ENCODE measurements at places on chromosomes 2 and 18.

GRCh38 chr18:61335684-61336555, 2.7 kb downstream of the CDH20 start:
- DNase-seq: no peak

DNA sequence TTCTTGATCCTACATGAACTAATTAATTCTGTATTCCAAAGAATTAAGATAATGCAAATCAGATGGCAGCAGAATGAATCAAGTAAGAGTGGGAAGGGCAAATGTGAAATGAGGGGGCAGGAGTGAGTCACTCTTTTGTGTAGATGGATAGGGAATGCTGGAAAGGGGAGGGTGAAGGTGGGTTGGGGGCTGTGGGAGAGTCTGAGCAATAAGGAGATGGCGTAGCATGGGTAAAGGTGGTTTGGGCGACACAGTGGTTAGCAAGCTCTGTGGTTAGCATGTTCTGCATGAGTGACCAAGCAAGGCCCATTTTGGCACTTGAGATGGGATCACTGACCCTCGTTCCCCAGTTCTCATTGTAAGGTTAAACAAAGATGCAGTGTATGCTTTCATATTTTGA, 20.4 kb downstream of the GPD2 start:
- DNase-seq: no peak

DNA sequence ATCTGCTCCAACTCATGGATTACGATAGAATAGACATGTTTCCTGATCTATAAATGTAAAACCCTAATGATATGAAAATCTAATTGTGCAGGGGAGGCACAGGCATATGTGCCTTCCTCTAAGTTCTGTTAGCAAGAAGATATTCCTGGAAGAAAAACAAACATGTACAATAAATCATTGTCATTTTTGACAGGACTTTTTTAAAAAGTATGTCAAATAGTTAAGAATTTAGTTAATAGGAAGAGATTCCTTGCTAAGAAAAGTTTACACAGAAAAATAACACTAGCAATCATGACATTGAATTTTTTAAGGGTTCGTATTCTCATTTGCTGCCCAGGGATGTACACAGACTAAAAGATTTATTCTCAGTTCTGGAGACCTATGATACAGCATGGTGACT, 15.3 kb upstream of the CREB1 start:
- DNase-seq: no peak

DNA sequence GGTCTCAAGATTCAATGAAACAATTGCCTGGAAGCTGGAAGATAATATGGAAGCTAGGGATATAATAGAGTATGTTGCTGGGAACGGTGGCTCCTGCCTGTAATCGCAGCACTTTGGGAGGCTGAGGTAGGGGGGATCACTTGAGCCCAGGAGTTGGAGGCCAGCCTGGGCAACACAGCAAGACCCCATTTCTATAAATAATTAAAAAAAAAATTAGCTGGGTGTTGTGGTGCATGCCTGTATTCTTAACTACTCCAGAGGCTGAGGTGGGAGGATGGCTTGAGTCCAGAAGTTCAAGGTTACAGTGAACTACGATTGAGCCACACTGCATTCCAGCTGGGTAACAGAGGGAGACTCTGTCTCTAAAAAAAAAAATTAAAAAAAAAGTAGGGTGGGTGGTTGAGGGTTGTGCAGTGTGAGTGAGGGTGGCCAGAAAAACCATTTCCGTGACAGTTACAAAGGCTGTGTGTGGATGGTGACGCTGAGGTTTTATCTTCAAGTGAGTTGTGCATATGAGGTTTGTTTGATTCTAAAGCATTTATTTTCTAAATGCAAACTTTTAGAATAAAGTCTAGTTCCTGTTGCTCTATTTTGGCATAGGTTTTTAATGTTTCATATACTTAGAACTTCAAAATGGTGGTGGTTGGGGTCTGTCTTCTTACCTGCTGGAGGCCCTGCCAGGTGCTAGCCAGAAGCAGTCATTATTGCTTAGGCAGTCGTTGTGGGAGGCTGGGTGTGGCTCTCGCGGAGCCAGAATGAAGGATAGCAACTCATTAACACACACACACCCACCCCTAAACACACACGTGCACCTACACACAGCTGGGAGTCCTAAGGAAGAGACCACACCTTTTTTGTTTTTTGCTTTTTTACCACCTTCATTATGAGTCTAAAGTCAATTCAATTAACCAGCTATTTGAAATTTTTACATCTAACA, 4.7 kb upstream of the IL1R2 start:
- DNase-seq: peak; percentile 38

DNA sequence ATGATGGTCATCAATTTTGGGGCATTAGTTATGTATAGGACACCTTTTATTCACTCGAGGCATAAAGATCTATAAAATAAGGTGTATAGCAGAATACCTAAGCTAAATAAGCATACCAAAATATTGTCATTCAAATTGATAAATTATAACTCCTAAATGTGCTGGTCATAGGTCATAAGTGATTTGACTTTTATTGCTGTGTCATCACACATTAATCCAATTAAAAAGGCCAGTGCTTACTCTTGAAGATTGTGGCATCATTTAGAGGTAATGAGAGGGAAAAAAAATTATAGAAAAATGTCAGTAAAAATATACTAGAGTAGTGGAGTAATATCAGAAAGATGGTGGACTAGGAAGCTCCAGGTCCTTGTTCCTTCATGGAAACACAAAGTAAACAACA, 346.9 kb upstream of the LRRTM1 start:
- no peak for DNase-seq

DNA sequence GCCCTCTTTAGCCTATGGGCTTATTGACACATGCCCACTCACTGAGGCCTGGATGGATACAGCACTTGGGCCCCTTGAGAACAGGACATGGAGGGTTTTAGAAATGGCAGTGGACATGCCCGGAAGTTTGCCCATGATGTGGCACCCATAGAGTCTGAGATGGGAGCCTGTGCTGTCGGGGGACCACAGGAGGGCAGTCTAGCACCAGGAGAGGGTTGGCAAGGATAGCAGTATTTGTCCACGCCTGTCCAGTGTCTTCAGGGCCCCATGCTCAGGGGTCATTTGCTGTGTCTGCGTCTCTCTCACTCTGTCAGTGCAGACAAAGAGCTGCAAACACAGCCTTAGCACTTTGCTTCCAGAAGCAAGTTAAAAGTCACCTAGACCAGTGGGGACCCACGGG, 48.7 kb downstream of the IL1RL2 start:
- no peak for DNase-seq

DNA sequence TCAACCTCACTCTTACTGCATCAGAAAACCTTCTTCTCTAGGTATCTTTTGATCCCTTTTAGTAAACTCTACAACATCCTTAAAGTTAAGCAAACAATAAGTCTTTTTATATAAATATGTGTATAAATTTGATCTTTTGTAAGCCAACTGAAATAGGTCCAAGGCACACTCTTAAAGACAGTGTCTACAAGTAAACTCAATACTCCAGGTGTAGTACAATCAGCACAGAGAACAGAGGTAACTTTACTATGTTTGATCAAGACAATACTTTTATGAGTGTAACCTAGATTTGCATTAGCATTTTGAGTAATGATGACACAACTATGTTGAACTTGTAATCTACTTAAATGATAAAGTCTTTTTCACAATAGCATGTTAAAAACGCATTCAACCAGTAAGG, 593.1 kb upstream of the CHAC2 start:
- no peak for DNase-seq

- DNase-seq: no peak
Observed at GRCh38 chr18:23682472-23682871, 6.8 kb upstream of the LAMA3 start.

DNA sequence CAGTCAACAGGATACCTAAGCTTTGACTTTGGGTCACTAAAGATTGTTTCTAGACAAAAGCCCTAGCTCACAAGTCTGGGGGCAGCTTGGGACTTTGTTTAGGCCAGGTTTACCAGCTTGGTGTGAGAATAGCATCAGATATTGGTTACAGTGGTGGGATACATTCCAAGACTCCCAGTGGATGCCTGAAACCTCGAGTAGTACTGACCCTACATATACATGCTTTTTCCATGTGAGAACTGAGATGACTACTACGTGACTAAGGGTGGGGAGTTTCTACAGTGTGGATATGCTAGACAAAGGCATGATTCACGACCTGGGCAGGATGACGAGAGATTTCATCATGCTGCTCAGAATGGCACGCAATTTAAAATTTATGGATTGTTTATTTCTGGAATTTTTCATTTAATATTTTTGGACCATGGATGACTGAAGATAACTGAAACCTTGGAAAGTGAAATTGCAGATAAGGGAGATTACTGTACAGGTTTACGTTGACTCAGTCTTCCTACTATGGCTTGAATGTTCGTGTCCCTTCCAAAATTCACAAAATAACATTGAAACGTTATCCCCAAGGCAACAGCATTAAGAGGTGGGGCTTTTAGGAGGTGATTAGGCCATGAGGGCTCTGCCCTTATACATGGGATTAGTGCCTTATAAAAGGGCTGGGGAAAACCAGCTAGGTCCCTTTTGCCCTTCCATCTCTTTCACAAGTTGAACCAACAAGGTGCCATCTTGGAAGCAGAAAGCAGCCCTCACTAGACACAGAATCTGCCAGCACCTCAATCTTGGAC, 50.2 kb upstream of the CTAGE1 start:
- DNase-seq: no peak

DNA sequence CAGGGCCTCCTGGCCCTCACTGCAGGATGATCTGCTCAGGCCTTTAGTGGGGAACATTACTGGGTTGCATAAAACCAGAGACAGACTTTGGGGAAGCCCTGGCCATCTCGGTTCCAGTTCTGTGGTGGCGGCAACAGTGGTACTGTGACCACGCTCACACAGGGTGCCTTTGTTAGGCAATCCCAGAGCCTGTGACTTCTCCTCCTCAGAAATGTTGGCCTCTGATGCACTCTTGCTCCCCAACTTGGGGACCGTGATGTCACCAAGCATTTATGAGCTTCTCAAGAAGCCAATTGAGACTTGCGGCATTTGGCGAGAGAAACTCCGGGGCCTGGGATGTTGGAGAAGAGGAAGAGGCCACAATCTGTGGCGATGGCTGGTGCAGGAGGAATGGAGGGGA, 80.9 kb upstream of the PKDCC start:
- no peak for DNase-seq

DNA sequence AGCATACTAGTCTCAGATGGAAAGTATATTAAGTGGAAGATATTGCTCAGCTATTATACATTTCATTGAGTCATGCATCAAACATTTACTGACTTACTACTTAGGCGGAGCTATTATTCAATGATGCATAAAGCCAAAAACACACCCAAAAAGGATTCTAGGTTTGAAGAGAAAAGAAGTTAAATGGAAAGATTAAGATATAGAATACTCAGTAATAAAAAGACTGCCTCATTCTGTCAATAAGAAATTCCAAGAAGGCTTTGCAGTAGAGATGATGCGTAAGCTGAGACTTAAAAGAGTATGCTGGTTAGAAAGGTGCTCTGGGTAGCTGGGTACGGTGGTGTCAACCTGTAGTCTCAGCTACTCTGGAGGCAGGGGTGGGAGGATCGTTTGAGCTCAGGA, 27.6 kb downstream of the STK17B start:
- DNase-seq: no peak

- no peak for DNase-seq
Observed at GRCh38 chr18:1784113-1784512, 787.2 kb downstream of the METTL4 start.

DNA sequence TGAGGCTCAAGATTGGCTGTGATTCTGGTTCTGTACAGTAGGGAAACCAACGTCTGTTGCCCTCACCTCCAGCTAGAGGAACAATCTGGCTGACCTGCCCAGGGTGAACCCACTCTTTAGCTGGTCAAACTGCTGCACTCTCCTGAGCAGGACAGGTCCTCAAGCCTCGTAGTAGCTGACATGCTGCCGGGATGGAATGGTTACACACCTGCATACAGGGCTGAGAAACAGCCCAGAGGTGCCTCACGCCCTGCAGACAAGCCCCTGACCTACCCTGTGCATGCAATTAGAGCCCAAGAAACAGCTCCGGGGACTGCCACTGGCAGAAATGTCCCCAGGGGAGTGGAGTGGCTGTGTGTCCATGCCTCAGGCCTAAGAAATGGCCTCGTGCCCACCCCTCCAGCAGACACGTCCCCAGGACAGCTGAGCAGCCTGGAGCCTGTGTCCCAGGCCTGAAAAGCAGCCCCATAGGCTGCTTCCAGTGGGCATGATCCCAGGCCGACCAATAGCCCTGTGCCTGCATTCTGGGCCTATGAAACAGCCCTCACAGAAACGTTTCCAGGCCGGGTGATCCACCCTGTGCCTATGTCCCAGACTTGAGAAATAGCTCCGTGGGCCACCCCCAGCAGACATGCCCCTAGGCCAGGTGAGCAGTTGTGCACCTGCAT, 25.4 kb downstream of the BOLL start:
- no peak for DNase-seq

GRCh38 chr2:201701646-201702045, 3.2 kb upstream of the MPP4 start:
- no peak for DNase-seq

- DNase-seq: no peak
Observed at GRCh38 chr2:177201919-177202346, 10.7 kb upstream of the HNRNPA3 start.

GRCh38 chr18:1906421-1906820, 664.9 kb downstream of the METTL4 start:
- DNase-seq: no peak

- peak; percentile 81 for DNase-seq
Observed at GRCh38 chr2:47520825-47521665, 118.1 kb downstream of the MSH2 start.

DNA sequence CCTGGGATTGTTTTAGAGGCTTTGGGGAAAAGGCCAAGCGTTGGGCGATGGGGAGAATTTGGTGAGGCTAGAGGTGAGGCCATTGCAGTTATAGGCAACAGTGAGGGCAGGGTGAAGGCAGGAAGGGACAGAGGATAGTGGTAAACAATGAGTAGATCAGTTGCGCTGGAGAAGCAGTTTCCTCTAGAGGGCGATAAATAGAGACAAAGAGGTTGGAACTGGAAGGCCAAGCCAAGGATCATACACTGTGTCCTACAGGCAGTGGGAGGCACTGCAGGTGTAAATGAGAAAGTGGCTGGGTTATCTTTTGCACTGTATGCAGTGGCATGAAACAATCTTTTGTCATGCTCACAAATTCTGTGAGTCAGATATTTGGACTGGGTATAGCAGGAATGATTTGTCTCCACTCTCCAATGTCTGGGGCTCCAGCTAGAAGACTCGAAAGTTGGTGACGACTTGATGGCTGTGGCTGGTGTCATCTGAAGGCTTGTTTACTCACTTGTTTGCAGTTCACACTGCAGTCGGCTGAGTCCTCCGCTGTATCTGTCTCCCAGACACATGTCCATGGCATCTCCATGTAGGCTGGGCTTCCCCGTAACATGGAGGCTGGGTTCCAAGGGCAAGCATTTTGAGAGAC, 82.1 kb downstream of the TNP1 start:
- DNase-seq: peak; percentile 66

GRCh38 chr2:1494257-1494656, 81.0 kb downstream of the TPO start:
- DNase-seq: no peak

Measured in activated CD4-positive, alpha-beta T cell treated with anti-CD3 and anti-CD28 coated beads, Interleukin-2, amount 10 ng/mL, durations not matched to agents 7 days and 5 days (primary cell).